Upper lobe of right lung (tissue), 1 donor: ENCODE measurements at places on chromosomes 6 and 20.

- H3K36me3 ChIP-seq = no peaks in the 10 kb centered on the region
- no peak for DNase-seq
- H3K4me3 ChIP-seq = no peak overlapping the region
Observed at GRCh38 chr6:12327391-12327790, 37.2 kb downstream of the EDN1 start.

DNA sequence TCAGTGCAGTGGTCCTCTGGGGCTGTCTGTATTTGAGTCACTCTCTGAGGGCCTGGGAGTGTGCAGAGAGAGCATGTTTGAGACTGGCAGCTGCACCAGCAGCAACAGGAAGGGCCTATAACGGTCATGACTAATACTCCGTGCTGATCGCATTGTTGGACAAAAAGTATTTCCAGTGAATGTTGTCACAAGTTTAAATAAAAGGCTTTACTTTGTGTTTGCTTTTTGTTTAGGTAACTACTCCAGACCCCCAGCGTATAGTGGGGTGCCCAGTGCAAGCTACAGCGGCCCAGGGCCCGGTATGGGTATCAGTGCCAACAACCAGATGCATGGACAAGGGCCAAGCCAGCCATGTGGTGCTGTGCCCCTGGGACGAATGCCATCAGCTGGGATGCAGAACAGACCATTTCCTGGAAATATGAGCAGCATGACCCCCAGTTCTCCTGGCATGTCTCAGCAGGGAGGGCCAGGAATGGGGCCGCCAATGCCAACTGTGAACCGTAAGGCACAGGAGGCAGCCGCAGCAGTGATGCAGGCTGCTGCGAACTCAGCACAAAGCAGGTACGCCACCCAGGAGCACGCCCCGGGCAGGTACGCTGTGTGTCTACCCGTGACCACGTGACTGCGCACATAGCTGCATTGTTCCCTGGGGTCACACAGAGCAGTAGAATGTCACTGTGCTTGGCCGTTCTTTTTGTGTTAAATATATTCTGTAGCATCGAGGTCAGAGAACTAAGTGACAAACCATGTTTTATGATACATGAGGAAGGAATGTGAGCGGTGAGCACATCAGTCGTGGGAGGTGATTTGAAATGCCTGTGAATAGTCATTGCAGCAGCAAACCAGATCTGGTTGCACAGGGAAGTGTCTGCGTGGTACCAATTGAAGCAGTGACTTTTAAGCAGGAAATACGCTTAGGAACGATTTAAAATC, 174.7 kb downstream of the TMEM242 start:
- peaks cover 31% of the 10 kb centered on the region for H3K4me1 ChIP-seq
- peaks cover 19% of the 10 kb centered on the region for H3K36me3 ChIP-seq
- DNase-seq = no peak
- H3K27me3 ChIP-seq = no peaks in the 10 kb centered on the region
- no peak overlapping the region for H3K4me3 ChIP-seq

- no peak for DNase-seq
- no peaks in the 10 kb centered on the region for H3K27me3 ChIP-seq
- H3K4me3 ChIP-seq = no peak overlapping the region
- H3K4me1 ChIP-seq = no peaks in the 10 kb centered on the region
- no peak overlapping the region for H3K27ac ChIP-seq
Observed at GRCh38 chr6:159838020-159838744, 38.1 kb downstream of the PNLDC1 start.

DNA sequence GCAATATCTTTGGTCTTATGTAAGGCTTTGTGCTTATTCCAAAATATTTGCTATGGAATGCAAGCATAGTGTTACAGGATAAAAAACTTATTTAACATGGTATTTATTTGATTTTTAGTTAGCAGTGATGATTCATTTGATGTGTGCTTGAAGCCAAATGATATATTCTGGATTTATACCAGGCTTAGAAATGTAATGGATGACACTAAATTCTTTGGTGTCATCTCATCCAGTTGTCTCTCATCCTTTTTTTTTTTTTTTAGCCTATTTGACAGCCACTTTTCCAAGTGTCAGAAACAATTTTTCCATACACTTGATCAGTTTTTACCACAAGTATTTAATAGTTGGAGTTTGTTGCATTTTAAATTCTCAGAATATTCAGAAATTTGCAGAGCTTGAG, 515.3 kb downstream of the CDKAL1 start:
- no peak overlapping the region for H3K4me3 ChIP-seq
- no peaks in the 10 kb centered on the region for H3K4me1 ChIP-seq
- no peaks in the 10 kb centered on the region for H3K36me3 ChIP-seq
- H3K27ac ChIP-seq = no peak overlapping the region
- DNase-seq = no peak

GRCh38 chr6:12543953-12544352, 172.6 kb upstream of the PHACTR1 start:
- H3K27me3 ChIP-seq = no peaks in the 10 kb centered on the region
- no peak overlapping the region for H3K27ac ChIP-seq
- no peak overlapping the region for H3K4me3 ChIP-seq
- H3K4me1 ChIP-seq = no peaks in the 10 kb centered on the region
- DNase-seq = no peak
- no peaks in the 10 kb centered on the region for H3K36me3 ChIP-seq

GRCh38 chr20:43295781-43296180, 106.1 kb upstream of the PTPRT start:
- H3K36me3 ChIP-seq = no peaks in the 10 kb centered on the region
- H3K27me3 ChIP-seq = no peaks in the 10 kb centered on the region
- DNase-seq = no peak
- no peak overlapping the region for H3K4me3 ChIP-seq

DNA sequence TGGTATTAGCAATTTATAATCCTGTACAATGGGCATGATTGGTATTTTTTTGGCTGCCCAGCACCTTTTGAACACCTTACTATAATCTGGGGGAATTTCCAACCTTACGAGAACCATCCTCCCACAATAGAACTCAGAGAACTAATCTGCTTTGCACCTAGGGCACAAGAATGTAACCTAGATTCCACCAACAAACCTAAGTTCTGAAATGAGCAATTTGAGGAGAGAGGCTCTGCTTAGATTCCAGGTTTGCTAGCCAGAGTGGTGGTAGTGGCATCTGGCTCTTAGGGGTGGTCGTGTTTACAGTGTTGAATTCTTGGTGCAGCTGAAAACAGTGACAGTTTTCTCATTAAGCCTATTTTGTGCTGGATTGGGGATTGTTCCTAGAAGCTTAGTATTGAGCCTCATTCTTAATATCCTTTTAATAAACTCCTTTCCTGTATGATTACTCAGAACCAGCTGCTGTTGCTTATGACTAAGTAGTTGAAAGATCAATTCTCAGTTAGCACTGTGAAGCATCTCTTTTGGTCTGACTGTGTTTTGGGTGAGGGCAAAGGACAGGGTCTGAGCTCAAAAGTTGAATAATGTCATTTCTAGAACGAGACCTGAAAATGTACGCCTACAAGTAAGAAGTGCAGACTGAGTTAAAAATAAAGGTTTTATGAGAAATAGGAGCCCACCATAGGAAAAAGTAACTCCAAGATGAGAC, 385.6 kb downstream of the CDKAL1 start:
- DNase-seq = no peak
- H3K27me3 ChIP-seq = no peaks in the 10 kb centered on the region
- no peaks in the 10 kb centered on the region for H3K36me3 ChIP-seq
- no peaks in the 10 kb centered on the region for H3K4me1 ChIP-seq
- H3K4me3 ChIP-seq = no peak overlapping the region

GRCh38 chr6:93423542-93423941, 4.2 kb upstream of the EPHA7 start:
- H3K36me3 ChIP-seq = no peaks in the 10 kb centered on the region
- H3K4me3 ChIP-seq = no peak overlapping the region
- DNase-seq = no peak

GRCh38 chr20:50089140-50089786, 23.7 kb downstream of the UBE2V1 start:
- peaks cover 17% of the 10 kb centered on the region for H3K4me1 ChIP-seq
- no peak overlapping the region for H3K4me3 ChIP-seq
- peaks cover 13% of the 10 kb centered on the region for H3K36me3 ChIP-seq

- peaks cover 42% of the 10 kb centered on the region for H3K4me1 ChIP-seq
- H3K36me3 ChIP-seq = no peaks in the 10 kb centered on the region
- H3K27ac ChIP-seq = peak overlapping the region; percentile 89
- peak; percentile 77 for DNase-seq
Observed at GRCh38 chr6:87155842-87156815, 764 bp downstream of the ZNF292 start.

- no peak overlapping the region for H3K27ac ChIP-seq
- no peaks in the 10 kb centered on the region for H3K27me3 ChIP-seq
- no peaks in the 10 kb centered on the region for H3K36me3 ChIP-seq
- no peak overlapping the region for H3K4me3 ChIP-seq
Observed at GRCh38 chr6:107698146-107698545, 126.0 kb downstream of the SCML4 start.

- no peak overlapping the region for H3K27ac ChIP-seq
- H3K4me1 ChIP-seq = no peaks in the 10 kb centered on the region
Observed at GRCh38 chr6:6586671-6587526, 1.6 kb upstream of the LY86 start.

DNA sequence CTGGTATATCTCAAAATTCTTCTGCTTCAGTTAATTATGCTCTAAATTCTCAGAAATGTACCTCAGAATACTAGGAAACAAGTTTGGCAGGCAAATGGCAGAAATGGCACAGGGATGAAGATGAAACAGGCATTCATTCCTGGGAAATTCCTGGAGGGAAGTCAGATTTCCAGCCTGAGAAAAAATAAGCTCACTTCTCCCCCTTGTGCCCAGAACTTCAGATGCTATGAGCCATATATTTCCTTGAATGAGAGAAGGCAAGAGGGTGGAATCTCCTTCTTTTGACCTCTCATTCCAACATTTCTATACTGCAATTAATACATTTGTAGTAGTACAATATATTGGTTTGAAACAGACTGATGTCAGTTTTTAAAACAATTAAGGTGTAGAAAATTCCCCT, 22.8 kb downstream of the RGS17 start:
- no peak for DNase-seq
- no peaks in the 10 kb centered on the region for H3K4me1 ChIP-seq
- no peak overlapping the region for H3K27ac ChIP-seq
- H3K4me3 ChIP-seq = no peak overlapping the region
- no peaks in the 10 kb centered on the region for H3K27me3 ChIP-seq

DNA sequence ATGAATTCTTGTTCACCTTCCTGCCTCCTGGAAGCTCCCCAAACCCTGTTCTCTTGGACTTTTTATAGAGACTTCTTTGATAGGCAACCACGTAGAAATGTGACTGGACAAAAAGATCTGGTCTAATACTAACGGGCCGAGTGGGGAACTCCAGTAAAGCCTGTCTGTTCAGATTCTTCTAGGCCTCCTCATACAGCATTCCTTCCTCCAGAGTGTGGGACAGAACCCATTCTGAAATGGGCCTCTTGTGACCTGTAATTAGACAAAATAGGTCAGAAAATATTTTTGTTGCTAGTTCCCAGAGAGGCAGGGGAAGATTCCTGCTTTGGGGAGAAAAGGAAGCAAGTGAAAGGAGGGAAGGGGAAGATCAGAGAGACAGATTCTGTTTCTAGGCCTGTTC, 374.3 kb downstream of the CDH26 start:
- no peak overlapping the region for H3K27ac ChIP-seq
- no peak overlapping the region for H3K4me3 ChIP-seq
- DNase-seq = no peak
- H3K27me3 ChIP-seq = no peaks in the 10 kb centered on the region

GRCh38 chr6:113680301-113680700, 176.8 kb upstream of the MARCKS start:
- no peak overlapping the region for H3K4me3 ChIP-seq
- H3K27ac ChIP-seq = no peak overlapping the region
- no peaks in the 10 kb centered on the region for H3K27me3 ChIP-seq
- DNase-seq = no peak
- no peaks in the 10 kb centered on the region for H3K4me1 ChIP-seq

DNA sequence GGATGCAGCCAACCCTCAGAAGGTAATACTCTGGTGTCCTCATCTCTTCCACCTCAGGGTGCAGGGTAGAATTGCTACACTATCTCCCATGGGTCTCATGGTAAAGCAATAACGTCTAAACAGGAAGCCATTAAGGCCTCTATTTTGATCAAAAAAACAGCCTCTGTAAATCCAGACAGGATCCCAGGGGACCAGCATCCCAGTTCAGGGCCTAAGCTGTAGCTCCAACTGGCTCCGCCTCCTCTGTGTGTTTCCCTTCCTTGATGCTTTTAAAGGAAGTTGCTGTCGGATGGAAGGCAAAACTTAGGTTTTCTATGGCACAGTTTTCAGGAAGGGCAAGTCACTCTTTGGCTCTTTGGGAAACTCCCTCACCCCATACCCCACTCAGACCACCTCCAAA, 222.0 kb downstream of the MAFB start:
- H3K27ac ChIP-seq = no peak overlapping the region
- no peaks in the 10 kb centered on the region for H3K36me3 ChIP-seq
- no peak for DNase-seq
- peaks cover 2% of the 10 kb centered on the region for H3K4me1 ChIP-seq
- no peaks in the 10 kb centered on the region for H3K27me3 ChIP-seq

DNA sequence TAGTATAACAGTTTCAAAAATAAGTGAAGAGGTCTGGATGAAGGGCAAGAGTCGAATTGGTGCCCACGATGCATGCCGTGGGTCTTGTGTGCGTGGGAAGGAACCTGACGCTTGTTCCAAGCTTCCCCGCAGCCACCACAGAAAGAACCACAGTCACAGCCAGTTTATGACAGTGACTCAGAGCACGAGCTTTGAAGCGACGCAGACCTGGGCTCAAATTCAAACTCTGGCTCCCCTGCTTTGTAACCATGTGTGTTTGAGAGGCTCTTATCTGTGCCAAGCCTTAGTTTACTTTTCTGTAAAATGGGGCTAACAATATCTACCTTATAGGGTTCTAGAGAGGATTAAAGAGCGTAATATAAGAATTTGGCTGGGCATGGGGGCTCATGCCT, 65.5 kb downstream of the SYNJ2 start:
- no peaks in the 10 kb centered on the region for H3K36me3 ChIP-seq
- no peaks in the 10 kb centered on the region for H3K4me1 ChIP-seq
- H3K27me3 ChIP-seq = no peaks in the 10 kb centered on the region

GRCh38 chr6:217048-217659, 75.1 kb upstream of the DUSP22 start:
- H3K27me3 ChIP-seq = no peaks in the 10 kb centered on the region
- H3K27ac ChIP-seq = no peak overlapping the region
- H3K4me3 ChIP-seq = no peak overlapping the region
- peak; percentile 63 for DNase-seq

GRCh38 chr20:10837901-10838300, 164.1 kb upstream of the JAG1 start:
- no peak overlapping the region for H3K4me3 ChIP-seq
- no peaks in the 10 kb centered on the region for H3K36me3 ChIP-seq
- no peaks in the 10 kb centered on the region for H3K27me3 ChIP-seq
- DNase-seq = no peak
- no peaks in the 10 kb centered on the region for H3K4me1 ChIP-seq
- H3K27ac ChIP-seq = no peak overlapping the region

DNA sequence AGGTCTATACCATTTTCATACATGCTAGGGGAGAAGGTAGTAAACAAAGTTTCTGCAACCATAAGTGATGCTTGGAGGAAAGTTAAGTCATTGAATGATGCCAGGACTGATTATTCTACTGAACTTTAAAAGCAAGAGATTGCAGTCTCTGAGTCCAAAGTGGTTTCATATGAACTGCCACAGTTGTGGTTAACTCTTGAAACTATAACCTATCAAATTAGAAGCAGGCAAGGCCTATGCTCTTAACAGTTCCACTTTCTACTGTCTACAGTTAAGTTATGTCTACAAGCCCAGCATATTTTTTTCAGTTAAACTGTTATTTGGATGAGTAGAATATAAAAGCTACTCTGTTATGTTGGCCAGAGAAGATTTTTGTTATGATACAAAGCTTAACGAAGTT, 326.5 kb upstream of the RUNX2 start:
- no peak overlapping the region for H3K27ac ChIP-seq
- H3K36me3 ChIP-seq = no peaks in the 10 kb centered on the region
